ENCODE measurements at places on chromosomes 5 and 9.

GRCh38 chr5:32443145-32443540, 1.4 kb downstream of the ZFR start:
- no peak for DNase-seq

DNA sequence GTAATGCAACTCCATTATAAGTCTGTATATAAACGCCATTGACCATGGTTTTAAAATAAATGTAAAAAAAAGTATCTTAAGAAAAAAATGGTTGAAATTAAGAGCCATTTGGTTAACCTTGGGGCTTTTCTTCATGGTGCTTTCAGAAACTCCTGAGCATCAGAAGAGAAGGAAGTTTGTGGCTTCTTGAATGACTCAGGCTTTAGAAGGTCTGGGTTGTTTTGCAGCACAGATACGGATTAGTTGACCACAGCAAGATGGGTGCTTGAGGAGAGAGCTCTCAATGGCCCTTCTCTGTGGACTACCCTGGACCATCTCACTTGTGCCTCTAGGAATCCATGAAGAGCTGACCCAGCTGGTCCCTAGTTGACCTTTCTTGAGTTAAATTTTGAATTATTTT, 189.5 kb downstream of the TMEM38B start:
- DNase-seq: no peak

DNA sequence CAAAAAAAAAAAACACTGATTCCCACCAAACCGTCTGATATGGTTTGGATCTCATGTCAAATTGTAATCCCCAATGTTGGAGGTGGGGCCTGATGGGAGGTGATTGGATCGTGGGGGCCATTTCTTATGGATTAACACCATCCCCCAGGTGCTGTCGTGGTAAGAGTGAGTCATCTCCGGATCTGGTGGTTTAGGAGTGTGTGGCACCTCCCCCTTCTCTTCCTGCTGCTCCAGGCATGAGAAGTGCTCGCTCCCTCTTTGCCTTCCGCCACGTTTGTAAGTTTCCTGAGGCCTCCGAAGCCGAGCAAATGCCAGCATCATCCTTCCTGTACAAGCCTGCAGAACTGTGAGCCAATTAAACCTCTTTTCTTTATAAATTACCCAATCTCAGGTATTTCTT, 45.2 kb downstream of the HSD17B3 start:
- DNase-seq: no peak

GRCh38 chr9:137799630-137799983, 78.0 kb upstream of the CACNA1B start:
- no peak for DNase-seq

- no peak for DNase-seq
Measured at GRCh38 chr9:82560457-82560904, 502.5 kb downstream of the RASEF start.

DNA sequence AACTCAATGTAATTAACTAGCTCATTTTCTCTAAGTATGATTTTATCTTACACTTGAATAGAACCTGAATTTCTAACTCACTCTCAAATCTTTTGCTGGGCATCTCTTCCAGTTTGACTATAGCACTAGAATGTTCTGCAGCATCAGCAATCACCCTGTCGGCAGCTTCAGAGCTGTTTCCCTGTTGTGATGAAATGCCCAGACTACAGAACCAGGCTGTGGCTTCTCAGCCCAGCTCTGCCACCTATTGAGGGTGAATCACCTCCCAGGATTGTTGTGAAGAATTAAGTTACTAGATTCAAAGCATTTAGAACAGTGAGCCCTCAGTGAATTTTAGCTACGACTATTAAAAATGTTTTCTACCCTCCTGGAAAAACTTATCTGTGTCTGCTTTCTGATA, 90.4 kb upstream of the ANKRD55 start:
- no peak for DNase-seq

- no peak for DNase-seq
Measured at GRCh38 chr9:75087289-75087823, 599 bp downstream of the NMRK1 start.

DNA sequence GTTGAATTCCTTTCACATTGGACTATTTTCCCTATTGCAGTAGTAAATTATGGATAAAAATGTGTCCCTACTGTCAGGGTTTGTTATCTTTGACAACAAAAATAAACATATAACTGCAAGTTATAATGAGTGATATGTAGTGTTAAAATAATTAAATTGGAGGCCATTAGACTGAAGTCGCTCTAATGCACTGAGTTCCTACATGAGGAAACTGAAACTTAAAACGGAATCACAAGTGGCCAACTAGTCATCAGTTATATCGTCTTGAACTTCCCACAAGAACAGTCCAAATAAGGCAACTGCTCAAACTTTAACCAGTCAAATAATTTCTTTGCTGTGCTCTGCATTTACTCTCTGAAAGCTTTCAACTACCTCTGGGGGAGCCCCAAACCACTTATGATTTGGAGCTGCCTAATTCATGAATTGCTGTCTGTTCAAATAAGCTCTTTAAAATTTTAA, 2.1 kb upstream of the IFT74 start:
- DNase-seq: no peak

- DNase-seq: no peak
Measured at GRCh38 chr9:137053944-137054931, at the start of gene ENTPD2. TSS of gene ENTPD2 (minus strand) at chr9:137054061. CDS start at chr9:137053997, 64 bp downstream.

- DNase-seq: no peak
Measured at GRCh38 chr5:143938230-143938629, 126.3 kb downstream of the HMHB1 start.

DNA sequence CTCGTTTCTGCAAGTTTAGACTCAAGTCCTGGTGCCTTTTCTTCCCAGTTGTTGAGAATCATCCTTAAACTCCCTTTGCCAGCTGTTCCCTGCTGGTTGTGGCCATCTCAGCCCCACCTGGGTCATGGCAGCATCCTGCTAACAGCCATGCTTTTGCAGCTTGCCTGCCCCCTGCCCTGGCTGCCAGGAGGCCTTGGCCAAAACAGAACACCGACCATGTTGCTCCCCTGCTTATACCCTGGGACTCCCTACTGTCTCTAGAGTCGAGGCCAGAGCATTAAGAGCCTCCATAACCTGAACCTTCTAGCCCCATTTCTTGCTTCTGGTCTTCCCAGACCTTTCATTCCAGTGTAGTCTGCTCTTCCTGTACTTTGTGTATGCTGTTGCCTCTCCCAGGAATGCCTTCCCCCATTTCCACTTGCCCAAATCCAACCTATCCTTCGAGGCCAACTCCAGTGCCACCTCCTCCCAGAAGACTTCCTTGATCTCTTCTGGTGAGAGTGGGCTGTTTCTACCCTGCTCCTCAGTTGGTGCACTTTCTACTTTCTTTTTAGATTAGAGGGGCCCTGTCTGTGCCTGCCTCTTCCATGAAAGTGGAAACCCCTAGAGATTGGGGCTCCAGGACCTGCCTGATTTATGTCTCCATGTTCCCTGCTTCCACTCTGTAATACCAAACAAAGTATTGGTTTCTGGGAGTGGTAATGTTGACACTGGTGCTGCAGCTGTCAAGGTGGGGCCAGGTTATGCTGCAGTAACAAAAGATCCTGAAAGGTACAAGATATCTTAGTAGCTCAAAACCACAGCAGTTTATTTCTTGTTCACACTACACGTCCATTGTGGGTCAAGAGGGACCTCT, 88.2 kb downstream of the AMBP start:
- DNase-seq: no peak

GRCh38 chr5:117414926-117415325, 840.3 kb upstream of the SEMA6A start:
- DNase-seq: no peak

DNA sequence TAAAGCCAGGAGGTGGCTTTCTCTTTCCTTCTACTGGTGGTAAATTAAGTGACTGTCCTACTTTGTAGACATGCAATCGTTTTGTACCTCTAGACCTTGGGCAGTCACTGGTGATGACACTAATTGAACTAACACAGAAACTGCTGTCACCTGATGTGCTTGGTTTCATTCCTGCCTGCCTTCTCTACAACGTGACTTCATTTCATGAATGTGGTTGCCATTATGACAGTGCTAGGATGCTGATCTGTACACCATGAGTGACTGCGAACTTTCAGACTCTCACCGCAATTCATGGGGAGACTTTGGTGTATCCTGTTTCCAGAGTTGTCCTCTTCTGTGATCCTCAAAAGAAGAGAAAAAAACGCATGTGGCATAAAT, 47.5 kb downstream of the UBE2QL1 start:
- DNase-seq: no peak

GRCh38 chr9:119601632-119602031, 232.4 kb upstream of the BRINP1 start:
- no peak for DNase-seq

GRCh38 chr5:155189476-155189875, 175.9 kb downstream of the KIF4B start:
- no peak for DNase-seq

GRCh38 chr5:31741496-31741895, 102.6 kb downstream of the PDZD2 start:
- DNase-seq: no peak

DNA sequence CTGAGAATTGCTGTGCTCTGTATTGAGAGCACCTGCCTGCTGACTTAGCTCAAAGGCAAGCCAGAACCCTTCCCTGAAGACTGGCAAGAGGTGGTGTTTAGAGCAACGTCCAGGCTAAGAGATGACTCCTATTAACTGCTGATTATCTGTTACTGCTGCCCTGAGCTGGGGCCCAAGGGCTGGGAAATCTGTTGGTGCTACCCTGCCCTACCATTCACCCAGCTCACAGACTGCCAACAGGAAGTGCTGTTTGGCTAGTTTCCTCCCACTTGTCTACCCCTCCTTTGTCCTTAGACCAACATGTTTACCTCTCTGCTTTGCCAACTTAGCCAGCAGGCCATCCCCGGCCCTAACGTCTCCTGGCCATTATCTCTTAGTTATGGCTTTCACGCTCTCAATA, 6.9 kb downstream of the RAB24 start:
- DNase-seq: no peak

DNA sequence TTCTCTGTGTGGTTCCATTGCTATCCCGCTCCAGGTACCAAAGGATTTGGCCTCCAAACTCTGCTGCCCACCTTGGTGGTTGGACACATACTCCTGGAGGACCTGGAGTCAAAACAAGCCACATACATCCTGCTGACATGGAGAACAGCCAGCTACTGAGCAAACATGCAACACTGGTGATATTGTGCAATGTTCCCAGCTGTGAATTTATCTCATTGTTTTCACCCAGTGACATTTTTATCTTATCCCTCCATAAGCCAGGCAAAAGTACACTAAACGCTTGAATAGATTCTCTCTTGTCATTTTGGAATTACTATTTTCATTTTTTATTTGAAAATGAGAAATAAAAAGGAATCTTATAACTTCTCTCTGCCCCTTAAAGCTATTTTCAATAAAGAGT, 11.1 kb upstream of the CTSL start:
- DNase-seq: no peak
